ENCODE measurements at places on chromosomes 2 and 18.

GRCh38 chr2:1708476-1709334 lies 35.6 kb downstream of the PXDN start:
- no peak for DNase-seq

DNA sequence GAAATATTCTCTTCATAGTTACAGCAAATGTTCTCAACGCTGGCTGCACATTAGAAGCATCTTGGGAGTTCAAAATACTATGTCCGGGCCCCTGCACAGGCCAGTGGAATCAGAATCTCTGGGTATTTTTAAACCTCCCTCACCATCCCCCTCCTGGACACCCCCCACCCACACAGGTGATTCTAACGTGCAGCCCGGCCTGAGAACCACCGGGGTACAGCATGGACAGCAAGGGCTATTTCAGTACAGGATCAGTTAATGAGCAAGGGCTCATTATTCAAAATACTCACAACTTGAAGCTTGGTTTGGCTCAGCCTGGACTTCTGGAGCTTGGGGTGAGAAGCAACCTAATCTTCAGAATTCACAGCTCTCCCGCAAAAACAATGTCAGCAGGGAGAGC lies 31.4 kb downstream of the INO80C start:
- no peak for DNase-seq

GRCh38 chr2:23745726-23746105 lies 181.2 kb downstream of the ATAD2B start:
- no peak for DNase-seq

- no peak for DNase-seq
Measured at GRCh38 chr2:120393456-120393855, 47.5 kb downstream of the INHBB start.

- DNase-seq: no peak
Measured at GRCh38 chr2:64492821-64493220, 31.3 kb upstream of the AFTPH start.

GRCh38 chr2:224576088-224576715 lies 9.0 kb downstream of the CUL3 start:
- DNase-seq: no peak

DNA sequence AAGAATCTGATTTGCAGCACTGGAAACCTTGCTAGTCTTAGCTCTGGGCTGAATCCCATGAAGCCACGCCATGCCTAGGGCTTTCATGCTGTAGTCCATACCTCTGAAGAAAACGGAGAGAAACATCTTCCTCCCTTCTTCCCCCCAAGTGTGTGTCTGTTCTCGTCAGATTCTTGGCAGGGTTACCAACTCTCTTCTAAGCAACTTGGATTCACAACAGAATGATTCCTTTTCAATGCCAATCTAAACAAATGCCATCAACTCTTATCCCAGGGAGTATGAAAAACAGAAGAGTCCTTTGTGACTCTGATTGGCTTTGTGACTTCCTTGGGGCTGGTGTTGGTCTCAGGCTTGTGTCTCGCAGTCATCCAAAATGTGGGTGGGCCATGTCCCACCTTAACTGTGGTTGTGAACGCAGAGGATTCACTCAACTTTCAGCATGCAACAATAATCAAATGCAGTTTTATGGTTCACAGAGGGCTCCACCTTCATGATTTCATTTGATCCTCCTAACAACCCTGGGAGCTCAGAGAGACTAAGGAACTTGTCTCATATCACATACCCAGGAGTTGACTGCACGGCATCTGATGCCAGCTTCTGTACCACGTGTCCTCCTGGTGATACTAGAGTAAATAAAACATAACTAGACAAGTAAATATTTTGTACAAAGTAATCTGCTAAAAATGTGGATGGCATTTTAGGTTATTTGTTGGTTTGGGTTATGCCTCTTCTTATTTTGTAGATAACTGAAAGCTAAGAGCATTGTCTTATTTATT lies 186.0 kb upstream of the TNP1 start:
- DNase-seq: no peak

GRCh38 chr18:22591222-22591621 lies 173.5 kb upstream of the CTAGE1 start:
- DNase-seq: no peak
